ENCODE measurements at places on chromosomes 3 and 15.

DNA sequence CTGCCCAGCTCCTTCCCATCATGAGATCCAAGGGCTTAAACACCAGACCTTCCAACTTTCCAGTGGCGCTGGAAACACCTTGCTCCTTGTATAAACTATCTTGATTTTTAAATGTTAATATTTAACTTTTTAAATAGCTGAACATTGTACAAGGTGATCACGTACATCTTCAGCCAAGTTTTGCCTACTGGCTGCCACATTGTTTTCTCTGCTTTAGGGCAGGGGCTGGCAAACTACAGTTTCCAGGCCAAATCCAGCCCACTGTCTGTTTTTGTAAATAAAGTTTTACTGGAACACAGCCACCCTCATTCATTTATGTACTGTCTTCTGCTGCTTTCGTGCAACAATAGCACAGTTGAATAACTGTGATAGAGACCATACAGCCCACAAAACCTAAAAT lies 27.6 kb upstream of the FOXP1 start:
- no peak for DNase-seq

DNA sequence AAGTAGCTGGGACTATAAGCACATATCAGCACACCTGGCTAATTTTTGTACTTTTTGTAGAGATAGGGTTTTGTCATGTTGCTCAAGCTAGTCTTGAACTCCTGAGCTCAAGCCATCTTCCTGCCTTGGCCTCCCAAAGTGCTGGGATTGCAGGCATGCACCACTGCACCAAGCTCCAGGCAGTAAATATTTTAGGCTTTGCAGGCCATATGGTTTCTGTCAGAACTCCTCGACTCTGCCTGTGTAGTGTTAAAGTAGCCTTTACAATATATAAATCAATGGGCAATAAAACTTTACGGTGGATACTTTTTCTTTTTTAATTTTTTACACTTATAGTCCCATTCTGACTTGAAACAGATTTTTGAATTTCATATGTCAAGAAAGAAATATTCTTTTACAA lies 41.6 kb downstream of the DAG1 start:
- DNase-seq = no peak

DNA sequence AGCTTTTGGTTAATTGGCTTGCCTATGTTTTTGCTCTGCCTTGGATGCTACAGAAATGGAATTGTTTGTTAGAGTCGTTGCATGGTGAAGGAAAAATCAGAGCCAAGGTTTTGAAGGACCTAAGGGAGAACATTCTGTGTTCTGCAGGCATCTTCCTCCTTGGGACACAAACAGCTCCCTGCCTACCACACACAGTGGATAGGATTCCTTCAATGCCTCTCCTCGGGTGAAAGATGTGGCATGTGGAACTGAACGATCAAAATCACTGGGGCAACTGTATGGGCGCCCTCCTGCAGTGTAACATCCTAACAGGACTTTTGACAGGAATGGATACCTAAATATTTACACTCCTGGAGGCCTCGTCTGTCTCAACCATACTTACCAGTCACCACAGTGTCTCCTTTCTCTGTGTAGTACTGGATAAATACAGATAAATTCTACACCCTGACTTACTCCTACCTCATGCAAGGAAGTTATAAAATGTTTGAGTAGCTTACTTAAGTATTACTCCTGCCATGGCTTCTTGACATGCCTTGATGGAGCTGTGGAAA lies 100.6 kb downstream of the LPP start:
- DNase-seq = no peak

- no peak for DNase-seq
Measured at GRCh38 chr3:72255791-72256559, 471.0 kb upstream of the PROK2 start.

DNA sequence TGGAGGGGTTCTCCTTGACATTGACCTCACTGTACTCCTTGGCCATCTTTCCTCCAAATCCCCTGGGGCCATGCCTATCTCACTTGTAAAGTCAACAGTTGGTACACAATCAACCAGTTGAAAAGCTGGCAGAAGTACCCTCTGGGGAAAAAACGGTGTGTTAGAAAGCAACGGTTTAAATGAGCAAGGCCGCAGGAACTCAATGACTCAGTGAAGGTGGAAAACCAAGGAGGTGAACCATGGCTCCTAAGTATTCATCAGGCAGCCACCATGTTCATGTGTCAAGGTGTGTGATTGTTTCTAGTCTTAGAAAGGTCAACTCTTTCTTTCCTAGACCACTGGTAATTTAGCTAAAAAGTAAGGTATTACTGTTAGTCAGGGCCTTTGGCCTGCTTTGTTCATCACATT lies 130.9 kb upstream of the SATB1 start:
- DNase-seq = no peak

DNA sequence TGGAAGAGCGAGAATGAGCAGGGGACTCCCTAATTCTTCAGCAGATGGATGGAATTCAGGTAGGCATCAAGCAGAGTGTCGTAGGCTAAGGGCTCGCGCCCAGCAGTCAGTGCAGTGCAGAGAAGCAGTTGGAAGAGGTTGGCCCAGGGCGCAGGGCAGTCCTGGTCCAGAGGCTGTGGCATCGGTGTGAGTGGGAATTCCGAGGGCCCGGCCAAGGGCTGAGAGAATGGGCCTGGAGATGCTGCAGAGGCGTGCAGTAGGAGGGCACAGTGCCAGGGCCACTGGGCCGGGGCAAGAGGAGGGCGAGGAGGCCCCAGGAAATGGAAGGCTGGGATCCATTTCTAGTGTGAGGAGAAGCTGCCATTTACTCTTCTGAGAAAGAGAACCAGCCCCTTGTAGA lies 74.4 kb downstream of the AAGAB start:
- DNase-seq = no peak

DNA sequence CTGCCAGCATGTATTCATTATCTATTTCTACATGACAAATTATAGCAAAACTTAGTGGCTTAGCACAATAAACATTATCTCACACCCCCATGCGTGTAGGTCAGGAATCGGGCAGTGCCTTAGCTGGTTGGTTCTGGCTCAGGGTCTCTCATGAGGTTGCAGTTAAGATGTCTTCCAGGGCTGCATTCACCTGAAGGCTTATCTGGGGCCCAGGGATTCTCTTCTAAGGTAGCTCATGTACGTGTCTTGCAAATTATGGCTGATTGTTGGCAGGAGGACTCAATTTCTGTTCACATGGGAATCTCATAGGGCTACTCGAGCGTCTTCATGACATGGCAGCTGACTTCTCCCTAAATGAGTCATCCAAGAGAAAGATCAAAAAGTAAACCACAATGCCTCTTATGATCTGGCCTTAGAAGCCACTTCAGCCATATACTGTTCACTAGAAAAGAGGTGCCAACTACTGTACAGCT lies 42.9 kb upstream of the TSC22D2 start:
- DNase-seq = peak; percentile 90

DNA sequence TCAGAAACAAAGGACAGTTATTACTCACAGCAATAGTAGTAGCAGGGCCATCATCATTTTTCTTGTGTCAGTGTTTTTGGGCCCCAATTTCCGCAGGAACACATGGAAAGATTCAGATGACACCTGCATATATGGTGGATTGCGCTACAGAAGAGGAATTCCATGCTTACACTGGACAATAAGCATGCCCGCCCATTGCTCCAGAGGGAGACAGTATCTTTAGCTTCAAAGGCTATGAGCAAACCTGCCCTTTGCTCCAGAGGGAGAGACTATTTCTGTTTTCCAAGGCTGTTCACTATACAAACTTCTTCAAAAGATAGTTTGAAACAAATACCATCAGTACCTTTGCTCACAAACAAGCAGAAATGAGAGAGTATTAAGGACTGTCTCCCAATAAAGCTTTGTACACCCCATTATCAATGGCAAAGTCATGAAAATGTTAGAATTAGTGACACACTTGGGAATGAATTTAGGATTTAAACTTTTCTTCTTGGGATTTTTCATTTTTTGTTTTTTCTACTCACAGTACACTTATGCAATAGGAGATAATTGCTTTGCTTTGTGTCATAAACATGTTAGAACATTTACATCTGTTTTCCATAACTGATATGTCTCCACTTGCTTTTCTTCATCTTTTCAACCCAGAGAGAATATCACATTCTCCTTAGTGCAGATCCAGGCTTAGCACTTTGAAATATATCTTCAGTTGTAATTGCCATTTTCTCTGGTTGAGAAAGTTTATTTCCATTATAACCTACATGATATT lies 564.5 kb upstream of the ZNF717 start:
- DNase-seq = no peak

- DNase-seq = no peak
Measured at GRCh38 chr3:95341314-95341713, 1278.5 kb downstream of the NSUN3 start.

DNA sequence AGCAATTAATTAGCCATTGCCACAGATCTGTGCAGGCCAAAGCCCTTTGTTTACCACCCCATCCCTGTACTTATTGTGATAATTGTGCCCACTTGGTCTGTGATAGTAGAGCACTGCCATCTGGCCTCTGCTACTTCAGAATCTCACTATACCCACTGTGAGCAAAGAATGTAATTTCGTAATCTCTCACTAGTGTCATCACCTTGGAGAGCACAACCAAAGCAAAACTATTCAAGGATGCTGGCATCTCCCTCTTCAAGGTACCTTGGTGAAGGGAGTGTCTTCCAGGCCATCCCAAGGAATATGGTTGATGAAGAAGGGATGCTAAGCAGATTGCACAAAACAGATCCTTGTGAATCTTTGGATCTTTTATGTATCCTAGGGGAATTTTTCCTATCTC lies 34.7 kb upstream of the NOX5 start:
- DNase-seq = no peak

DNA sequence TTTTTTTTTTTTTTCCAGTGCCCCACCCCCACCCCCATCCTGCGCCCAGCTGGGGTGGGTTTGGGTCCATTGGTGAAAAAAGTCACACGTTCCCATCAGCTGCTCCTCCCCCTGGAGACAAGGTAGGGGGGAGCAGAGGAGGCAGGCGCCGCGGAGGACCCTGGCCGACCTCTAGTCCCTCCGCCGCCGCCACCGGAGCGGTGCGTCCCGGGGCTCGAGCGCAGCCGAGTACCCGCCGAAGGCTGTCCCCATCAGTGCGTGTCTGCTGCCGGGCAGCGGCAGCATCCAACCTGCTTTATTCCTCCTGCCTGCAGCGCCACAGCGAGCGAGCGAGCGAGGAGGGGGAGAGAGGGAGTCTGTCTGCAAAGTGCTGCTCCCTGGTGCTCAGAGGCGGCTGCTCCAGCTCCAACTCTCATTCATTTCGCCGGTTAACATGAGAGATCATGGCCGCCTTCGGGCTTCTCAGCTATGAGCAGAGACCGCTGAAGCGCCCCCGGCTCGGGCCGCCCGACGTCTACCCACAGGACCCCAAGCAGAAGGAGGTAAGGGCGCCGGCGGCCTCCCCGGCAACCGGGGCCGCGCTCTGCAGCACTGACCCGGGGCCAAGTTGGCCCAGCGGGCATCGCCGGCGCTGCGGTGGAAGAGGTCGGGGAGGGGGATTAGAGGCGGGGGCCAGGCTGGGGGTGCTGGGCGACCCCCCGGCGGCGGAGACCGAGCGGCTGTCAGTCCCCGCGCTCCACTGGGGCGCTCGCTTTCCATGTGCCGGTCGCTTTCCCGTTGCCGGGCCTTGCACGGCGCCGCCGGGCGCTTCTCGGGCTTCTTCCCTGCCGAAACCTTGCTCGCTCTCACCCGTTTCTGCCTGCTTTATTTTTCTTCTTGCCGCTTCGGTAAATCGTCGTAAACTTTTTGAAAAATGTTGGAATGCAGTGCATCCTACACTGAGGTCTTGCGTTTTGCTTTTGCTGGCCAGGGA lies 1.3 kb downstream of the MED12L start:
- peak; percentile 93 for DNase-seq
